ENCODE measurements at places on chromosomes 7 and 10.

- DNase-seq = no peak
These were observed 106.6 kb upstream of the TNS3 start for GRCh38 chr7:47688311-47689100.

- no peak for DNase-seq
These were observed 198.3 kb upstream of the CELF2 start for GRCh38 chr10:10819206-10819856.

GRCh38 chr7:155188357-155188756, 109.3 kb upstream of the INSIG1 start:
- DNase-seq = no peak

- DNase-seq = no peak
These were observed 26.5 kb downstream of the BTRC start for GRCh38 chr10:101380353-101381017.

GRCh38 chr7:135353832-135354231, 120.2 kb downstream of the STRA8 start:
- DNase-seq = no peak

DNA sequence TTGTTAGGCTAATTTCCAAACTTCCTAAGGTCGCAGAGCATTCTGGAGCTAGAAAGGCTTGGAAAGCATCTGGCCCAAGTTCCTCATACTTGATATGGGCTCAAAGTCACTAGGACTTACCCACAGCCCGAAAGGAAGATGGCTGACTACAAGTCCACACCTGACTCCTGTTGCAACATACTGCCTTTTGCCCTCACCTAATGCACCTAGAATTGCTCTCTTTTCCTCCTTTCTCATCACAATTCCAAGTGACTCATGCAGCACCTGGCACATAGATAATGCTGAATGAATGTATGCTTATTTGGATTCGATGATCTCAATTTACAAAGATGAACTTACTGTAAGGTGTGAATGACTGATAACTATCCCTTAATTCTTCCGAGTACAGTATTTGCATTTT, 131.5 kb downstream of the SORBS1 start:
- DNase-seq = no peak

DNA sequence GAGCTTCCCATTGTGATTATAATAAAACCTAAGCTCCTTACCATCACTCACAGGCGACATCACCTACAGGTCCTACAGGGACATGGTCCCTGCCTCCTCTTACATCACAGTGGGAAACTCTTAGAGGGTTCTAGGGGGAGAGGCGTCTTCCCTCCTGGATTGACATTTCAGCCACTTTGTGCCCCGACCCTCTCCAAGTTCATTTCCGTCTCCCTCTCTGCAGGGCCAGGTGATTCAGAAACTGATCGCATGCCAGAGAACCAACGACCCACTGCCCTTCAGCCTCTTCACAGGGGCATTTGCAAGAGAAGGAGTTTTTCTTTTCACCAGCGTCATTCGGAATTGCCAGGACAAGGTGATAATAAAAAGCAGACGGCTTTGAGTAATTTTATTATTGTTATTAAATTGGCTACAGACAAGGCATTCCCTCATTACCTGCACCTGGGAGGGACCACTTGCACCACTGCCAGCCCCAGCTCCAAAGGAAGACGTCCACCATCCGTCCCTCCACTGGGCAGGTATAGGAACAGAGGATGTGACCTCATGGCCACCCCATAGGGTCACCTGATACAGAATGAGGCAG, 85.8 kb upstream of the CUX1 start:
- DNase-seq = no peak

GRCh38 chr10:131758939-131759301, 141.9 kb upstream of the PPP2R2D start:
- no peak for DNase-seq

DNA sequence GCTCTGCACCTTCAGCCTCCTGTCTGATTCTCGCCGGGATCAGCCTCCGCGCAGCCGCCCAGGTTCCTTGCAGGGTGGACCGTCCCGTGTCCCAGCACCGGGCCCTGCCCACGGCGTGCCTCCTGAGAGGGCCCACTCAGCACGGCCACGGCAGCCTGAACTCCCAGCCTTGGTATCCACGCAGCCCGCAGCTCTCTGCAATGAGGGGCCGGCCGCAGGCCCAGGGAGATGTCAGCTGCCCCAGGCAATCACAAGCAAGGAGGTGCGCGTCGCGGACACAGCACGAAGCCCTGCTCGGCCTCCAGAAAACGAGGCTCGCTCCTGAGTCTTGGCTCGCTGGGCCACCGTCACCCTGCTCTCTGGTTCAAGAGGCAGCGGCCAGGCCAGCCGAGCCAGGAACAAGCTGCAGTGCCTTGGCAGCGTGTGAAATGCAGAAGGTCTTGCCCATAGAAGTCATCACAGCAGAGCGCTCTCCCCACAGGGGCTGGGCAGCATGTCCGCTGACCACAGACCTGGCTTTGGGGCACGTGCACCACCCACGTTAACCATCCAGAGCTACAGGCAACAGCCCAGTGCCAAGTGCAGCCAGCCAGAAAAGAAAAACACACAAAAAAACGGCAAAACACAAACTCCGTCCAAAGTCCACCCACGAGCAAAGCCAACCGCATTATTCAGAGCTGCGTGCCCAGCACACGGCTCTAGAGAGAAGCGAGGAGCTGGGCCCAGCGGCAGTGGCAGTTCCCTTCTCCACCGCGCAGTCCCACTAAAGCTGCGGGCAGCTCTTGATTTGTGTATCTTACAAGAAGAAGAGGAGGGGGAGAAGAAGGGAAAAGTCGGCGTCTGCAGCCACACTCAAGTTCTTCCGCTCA, 13.9 kb downstream of the GPER1 start:
- no peak for DNase-seq

- DNase-seq = no peak
These were observed 139.5 kb downstream of the IDE start for GRCh38 chr10:92434385-92434784.

DNA sequence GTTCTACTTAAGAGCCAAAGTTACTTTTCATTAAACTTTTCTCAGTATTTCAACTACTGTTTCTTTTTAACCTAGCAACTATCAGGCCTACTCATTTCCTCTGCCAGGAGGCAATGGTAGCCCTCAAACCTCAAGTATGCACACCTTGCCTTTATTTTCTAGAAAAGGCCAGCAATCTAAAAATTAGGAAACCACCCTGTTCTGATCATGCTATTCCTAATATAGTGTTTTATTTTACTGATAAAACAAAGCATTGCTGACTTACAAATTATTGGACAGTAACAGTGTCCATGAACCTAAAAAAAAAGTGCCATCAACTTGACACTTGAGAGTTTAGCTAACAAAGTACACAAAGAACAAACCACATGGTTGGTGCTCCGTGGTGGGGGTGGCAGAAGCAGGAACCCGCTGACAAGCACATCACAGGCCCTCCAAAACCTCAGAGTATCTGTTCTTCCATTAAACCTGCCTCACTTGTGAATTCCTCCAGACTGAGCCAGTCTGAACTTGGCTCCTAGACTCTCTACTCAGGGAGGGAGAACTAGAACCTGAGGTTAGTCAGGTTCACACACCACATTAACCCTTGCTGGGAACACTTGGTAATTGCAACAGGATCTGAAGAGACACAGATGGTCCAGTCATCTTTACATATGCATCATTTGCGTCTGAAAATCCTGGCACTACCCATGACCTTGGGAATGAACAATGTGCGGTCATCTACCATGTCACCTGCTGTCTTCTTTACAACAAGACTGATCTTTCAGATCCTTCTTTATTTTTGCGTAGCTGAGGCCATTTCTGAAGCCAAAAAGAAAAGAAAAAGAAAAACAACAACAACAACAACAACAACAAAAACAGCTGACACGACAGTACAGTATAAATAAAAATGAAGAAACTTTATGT, 31.9 kb downstream of the PIP4K2A start:
- no peak for DNase-seq

GRCh38 chr7:15495170-15495569, 66.6 kb downstream of the AGMO start:
- no peak for DNase-seq

- no peak for DNase-seq
These were observed 23.3 kb downstream of the TWIST1 start for GRCh38 chr7:19094138-19094537.

GRCh38 chr7:123260428-123260960, 60.7 kb upstream of the SLC13A1 start:
- DNase-seq = no peak

DNA sequence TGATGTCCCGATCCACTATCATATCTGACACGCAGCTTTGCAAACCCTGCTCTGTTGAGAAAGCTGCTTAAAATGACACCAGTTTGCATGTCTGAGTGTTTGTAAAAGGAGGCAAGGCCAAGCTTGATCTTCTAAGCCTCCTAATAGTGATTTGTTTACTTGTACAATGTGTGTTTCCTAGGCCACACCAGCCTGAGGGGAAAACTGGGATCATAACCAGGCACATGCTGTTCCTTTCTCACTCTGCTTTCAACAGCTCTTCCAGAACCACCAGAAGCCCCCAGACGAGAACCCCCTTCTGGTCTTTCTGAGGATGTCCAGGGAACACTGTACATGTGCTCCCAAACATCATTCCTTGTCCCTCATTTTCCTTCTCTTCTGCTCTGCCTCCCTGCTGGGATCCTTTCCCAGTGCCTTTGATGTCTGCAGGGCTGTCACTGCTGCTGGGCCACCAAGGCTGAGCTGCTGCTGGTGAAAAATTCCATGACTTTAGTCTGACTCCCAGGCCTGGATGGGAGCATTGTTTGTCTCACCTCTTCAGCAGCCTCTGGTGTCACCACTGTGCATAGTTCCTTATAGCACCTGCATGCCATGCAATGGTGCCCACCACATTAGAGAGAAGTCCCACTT, 4.0 kb upstream of the LGI1 start:
- no peak for DNase-seq
